ENCODE measurements at places on chromosomes 12 and 14. TPM values are rescaled to one million over a fixed set of nuclear protein-coding genes. Genes with fewer than 3 reads are reported as not detected.

GRCh38 chr12:127582074-127582473 is 684.9 kb upstream of the TMEM132C start:
- no peak overlapping the region for H3K27ac ChIP-seq
- 0 out of 2 replicates have a peak, but pooled peaks cover 1% of the 10 kb centered on the region for H3K36me3 ChIP-seq
- H3K27me3 ChIP-seq: no peaks in the 10 kb centered on the region
- no peak overlapping the region for H3K4me3 ChIP-seq
- no peak for DNase-seq

Gene RASSF8
- 40.6 TPM for total RNA-seq

GRCh38 chr14:45906257-45906656 is 653.3 kb upstream of the MIS18BP1 start:
- H3K36me3 ChIP-seq: no peaks in the 10 kb centered on the region
- no peaks in the 10 kb centered on the region for H3K27me3 ChIP-seq
- H3K27ac ChIP-seq: no peak overlapping the region
- H3K4me1 ChIP-seq: no peaks in the 10 kb centered on the region

DNA sequence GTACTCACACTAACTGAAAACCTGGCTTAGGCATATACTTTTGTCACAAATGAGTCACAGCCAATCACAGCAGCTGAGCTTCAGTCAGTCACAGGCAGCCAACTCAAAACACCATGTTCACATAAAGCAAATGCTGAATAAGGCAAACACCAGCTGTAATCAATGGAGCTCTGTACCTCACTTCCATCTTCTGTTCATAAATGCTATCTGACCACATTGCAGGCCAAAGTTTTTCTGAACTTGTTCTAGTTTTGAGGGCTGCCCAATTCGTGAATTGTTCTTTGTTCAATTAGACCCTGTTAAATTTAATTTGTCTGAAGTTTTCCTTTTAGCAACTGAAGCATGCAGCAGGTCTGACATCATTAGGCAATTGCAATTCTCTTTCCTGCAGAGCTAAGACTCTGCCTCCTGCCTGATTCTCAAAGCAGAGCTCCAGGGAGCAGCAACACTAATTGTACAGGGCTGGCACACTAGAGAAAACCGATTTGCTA is 129.9 kb downstream of the WIF1 start:
- no peak overlapping the region for H3K4me3 ChIP-seq
- DNase-seq: no peak
- no peak overlapping the region for H3K27ac ChIP-seq
- no peaks in the 10 kb centered on the region for H3K27me3 ChIP-seq
- peaks cover 13% of the 10 kb centered on the region for H3K4me1 ChIP-seq

GRCh38 chr12:26896913-26897312 is 40.9 kb downstream of the INTS13 start:
- H3K4me3 ChIP-seq: no peak overlapping the region
- no peak overlapping the region for H3K27ac ChIP-seq
- DNase-seq: no peak
- peaks cover 26% of the 10 kb centered on the region for H3K36me3 ChIP-seq
- no peaks in the 10 kb centered on the region for H3K4me1 ChIP-seq

Gene GNB3
- total RNA-seq: 17.3 TPM

GRCh38 chr12:102735104-102735503 is 181.9 kb downstream of the PAH start:
- H3K4me1 ChIP-seq: no peaks in the 10 kb centered on the region
- no peak for DNase-seq
- H3K27ac ChIP-seq: no peak overlapping the region

- peaks cover 5% of the 10 kb centered on the region for H3K27me3 ChIP-seq
- H3K27ac ChIP-seq: no peak overlapping the region
- no peak for DNase-seq
- no peaks in the 10 kb centered on the region for H3K36me3 ChIP-seq
- peaks cover 10% of the 10 kb centered on the region for H3K4me1 ChIP-seq
Observed at GRCh38 chr14:31935391-31935790, 141.7 kb upstream of the ARHGAP5 start.

DNA sequence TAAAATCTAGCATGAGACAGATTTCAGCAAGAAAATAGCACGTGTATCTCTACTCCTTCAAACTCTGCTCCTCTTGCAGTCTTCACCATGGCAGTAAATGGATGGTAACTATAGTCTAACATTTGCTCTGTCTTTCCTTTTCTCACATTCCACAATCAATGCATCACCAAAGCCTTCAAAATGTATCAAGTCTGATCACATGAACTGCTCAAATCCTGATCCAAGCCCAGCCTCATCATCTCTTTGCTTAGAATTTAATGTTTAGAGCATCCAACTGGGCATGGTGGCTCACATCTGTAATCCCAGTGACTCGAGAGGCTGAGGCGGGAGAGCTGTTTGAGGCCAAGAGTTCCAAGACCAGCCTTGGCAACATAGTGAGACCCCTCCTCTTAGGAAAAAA is 45.9 kb downstream of the CDK17 start:
- DNase-seq: no peak
- H3K4me3 ChIP-seq: no peak overlapping the region
- no peaks in the 10 kb centered on the region for H3K4me1 ChIP-seq
- no peak overlapping the region for H3K27ac ChIP-seq
- no peaks in the 10 kb centered on the region for H3K27me3 ChIP-seq
- no peaks in the 10 kb centered on the region for H3K36me3 ChIP-seq

- no peaks in the 10 kb centered on the region for H3K36me3 ChIP-seq
- H3K4me1 ChIP-seq: no peaks in the 10 kb centered on the region
- DNase-seq: no peak
Observed at GRCh38 chr14:50089208-50089607, 27.2 kb downstream of the VCPKMT start.

- no peaks in the 10 kb centered on the region for H3K4me1 ChIP-seq
- no peaks in the 10 kb centered on the region for H3K36me3 ChIP-seq
- H3K4me3 ChIP-seq: no peak overlapping the region
- no peaks in the 10 kb centered on the region for H3K27me3 ChIP-seq
- DNase-seq: no peak
Observed at GRCh38 chr14:84112589-84112988, 1417.4 kb upstream of the FLRT2 start.

DNA sequence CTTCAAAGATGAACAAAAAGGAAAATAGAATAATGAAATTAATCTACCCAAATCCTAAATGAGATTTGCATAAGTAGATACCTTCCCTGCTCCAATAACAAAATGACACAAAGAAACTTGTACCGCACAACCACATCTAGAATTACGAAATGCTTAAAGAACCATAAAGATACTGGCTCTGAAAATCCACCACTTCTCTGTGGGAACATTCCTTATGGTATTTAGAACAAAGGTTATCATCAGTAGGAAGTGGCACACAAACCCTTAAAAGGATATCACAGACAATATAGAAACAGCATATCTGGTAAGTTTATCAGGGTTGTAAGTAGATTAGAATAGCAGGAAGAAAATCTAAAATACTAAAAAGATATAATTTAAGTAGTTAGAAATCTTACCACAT is 11.6 kb downstream of the IAPP start:
- peaks cover 3% of the 10 kb centered on the region for H3K4me1 ChIP-seq
- no peak overlapping the region for H3K4me3 ChIP-seq
